HL-60 (cell line): ENCODE measurements at places on chromosomes 4 and X.

GRCh38 chrX:9298221-9298620 is 166.6 kb upstream of the TBL1X start:
- no peak for DNase-seq

- no peak for DNase-seq
These were observed 87.8 kb upstream of the BMPR1B start for GRCh38 chr4:94669672-94670664.

- no peak for DNase-seq
These were observed 1.0 kb upstream of the SCLT1 start for GRCh38 chr4:129094347-129094746.

- no peak for DNase-seq
These were observed 8.7 kb upstream of the HPGDS start for GRCh38 chr4:94351319-94351718.

DNA sequence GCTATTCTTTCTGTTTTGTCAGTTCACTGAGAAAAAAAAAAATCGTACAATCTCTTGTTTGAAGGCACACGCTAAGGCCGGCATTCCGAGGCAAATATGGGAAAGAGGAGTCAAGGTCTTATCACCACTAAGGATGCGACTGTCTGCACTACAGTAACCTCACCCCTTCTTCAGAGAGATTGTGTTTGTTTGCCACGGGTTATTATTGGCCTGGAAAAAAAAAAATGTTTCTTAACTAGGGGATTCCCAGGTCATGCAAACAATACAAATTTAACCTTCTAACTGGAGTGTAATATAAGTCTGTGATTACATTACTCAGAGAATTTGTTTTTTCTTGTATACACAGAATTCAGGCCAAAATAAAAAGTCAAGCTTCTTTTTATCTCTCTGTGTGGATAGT is 168.3 kb downstream of the TMA16 start:
- DNase-seq = no peak

DNA sequence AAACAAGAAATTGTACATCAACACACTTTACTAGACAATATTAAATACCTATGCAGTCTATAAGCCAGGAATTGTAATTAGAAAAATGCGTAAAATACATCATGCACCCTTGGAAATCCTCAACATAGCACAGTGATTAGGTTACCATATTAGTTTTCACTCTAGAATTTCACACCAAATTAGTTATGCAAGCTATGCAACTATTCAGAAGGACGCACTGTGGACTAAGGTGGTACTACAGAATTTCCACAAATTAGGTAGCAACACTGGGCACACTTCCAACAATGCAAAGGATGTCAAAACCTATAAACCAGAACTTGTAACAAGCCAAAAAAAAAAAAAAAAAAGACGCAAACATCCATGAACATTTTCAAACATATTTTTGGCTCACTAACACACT is 71.1 kb upstream of the ZCCHC13 start:
- no peak for DNase-seq

DNA sequence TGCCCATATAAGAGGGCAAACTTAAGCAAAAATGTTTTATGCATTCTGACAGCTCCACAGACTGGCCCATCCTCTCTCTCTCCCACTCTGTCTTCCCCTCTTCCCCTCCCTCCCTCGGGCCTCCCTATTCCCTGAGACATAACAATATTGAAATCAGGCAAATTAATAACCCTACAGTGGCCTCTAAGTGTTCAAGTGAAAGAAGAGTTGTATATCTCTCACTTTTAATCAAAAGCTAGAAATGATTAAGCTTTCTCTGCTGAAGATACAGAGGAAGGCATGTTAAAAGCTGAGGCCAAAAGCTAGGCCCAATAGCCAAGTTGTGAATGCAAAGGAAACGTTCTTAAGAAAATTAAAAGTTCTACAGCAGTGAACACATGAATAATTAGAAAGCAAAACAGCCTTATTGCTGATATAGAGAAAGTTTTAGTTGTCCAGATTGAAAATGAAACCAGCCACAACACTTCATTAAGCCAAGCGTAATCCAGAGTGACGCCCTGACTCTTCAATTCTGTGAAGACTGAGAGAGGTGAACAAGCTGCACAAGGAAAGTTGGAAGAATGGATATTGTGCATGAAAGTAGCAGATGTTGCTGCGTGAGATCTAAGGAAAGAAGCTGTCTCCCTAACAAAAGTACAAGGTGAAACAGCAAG is 54.9 kb downstream of the USO1 start:
- no peak for DNase-seq

DNA sequence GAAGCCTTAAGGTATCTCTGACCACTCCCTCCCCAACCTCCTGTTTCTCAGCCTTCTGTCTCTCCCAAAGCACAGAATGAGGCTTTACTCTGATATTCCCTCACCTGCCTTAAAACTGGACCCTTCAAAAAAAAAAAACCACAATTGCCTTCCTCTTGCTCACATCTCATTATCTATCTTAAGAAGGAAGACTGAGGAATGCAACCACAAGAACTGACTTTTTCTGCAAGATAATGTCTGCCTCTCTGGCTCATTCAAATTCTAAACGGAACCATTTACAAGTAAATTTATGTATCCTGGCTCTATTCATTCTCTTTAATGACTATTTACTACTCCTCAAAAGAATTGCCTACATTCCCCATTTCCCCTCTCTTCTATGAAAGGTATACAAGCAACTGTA is 545.5 kb upstream of the HTR2C start:
- no peak for DNase-seq

- peak; percentile 5 for DNase-seq
These were observed 586 bp upstream of the NSG1 start for GRCh38 chr4:4386296-4386735.

GRCh38 chr4:38803833-38804653 is 548 bp downstream of the TLR1 start:
- peak; percentile 21 for DNase-seq

GRCh38 chr4:92100975-92101374 is 202.8 kb upstream of the GRID2 start:
- DNase-seq = no peak

DNA sequence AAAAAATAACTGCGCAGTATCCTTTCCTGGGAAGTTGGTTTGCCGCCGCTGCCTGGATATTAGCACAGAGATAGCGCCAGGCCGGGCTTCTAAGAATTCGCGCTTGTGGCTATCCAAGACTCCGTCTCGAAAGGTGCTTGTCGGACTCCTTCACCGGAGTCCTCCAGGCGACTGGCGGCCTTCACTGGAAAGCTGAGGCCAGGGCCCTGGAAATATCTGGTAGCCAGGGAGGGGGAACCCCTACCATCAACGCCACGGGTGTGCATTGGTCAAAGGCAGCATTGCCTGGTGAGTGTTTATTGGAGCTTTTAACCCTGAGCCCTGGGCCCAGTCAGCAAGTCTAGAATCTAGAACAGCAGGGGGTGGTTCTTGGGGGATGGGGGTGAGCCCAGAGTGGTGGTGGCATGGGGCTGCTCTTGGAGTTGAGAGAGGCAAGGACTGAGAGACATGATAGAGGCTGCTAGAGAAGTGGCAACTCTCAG is 577 bp upstream of the PIM2 start:
- DNase-seq = no peak

DNA sequence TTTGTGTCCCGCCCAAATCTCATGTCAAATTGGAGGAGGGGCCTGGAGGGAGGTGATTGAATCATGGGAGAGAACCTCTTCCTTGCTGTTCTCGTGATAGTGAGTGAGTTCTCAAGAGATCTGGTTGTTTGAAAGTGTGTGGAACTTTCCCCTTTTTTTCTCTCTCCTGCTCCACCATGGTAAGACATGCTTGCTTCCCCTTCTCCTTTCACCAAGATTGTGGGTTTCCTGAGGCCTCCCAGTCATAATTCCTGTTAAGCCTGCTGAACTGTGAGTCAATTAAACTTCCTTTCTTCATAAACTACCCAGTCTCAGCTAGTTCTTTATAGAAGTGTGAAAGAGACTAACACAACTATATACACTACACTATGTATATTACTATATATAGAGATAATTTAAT is 697.8 kb upstream of the HS3ST1 start:
- DNase-seq = peak; percentile 52

GRCh38 chrX:70480660-70481018 is 36.0 kb downstream of the DLG3 start:
- no peak for DNase-seq

GRCh38 chrX:35244796-35245508 is 302.4 kb downstream of the FAM47B start:
- no peak for DNase-seq

GRCh38 chrX:133171962-133172708 is 46.0 kb downstream of the TFDP3 start:
- no peak for DNase-seq

DNA sequence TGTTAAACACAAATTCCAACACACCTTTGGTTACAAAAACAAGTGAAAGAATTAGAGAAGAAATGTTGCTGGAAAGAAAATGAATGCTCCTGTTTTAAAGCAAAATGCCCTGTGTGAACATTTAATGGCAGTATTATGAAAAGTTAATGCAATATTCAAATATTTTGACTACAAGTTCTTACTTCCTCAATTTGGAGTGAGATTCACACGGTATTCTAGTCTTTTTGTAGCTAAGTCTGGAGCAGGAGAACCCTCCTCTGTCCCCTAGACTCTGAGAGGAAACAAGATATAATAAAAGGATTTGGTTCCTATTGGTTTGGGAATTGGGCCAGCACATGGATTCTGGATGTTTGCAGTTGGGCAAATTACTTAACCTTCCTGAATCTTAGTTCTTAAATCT is 12.7 kb downstream of the MAD2L1 start:
- DNase-seq = no peak

GRCh38 chr4:101018836-101019235 is 328.5 kb downstream of the PPP3CA start:
- peak; percentile 43 for DNase-seq

GRCh38 chr4:147088146-147088545 is 142.5 kb upstream of the TTC29 start:
- no peak for DNase-seq

DNA sequence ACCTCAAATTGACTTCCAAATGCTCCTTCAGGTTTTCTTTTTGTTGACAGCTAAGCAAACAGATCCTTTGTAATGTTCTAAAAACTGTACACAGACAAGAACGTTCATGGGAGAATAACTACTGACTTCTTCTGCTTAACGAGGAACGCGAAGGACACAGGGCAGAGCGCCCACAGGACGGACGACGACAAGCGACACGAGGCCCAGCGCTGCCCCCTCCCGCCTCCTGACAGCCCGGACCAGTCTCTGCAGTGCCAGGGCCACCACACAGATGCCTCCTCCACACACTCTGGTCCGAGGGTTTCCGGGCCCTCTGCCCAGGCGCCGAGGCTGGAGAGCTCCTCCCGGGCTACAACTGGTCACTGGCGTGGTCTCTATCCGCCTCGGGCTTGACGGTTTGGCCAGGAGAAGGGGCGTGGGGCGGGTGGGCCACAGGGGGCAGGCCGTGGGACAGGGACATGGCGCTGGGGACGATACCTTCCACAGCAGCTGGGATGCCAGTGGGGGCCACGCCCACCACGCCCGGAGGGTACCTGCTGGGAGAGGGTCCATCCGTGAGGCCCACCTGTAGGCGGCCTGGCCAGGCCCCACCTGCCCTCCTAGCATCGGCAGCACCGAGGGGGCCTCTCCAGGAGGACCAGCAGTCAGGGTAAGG is 36.9 kb downstream of the CTBP1 start:
- DNase-seq = no peak

- DNase-seq = peak; percentile 60
These were observed 332.7 kb downstream of the UNC5C start for GRCh38 chr4:95215991-95216605.

- DNase-seq = no peak
These were observed 165.0 kb downstream of the ZNF674 start for GRCh38 chrX:46380148-46380752.
